ENCODE measurements at places on chromosomes 2 and 18.

DNA sequence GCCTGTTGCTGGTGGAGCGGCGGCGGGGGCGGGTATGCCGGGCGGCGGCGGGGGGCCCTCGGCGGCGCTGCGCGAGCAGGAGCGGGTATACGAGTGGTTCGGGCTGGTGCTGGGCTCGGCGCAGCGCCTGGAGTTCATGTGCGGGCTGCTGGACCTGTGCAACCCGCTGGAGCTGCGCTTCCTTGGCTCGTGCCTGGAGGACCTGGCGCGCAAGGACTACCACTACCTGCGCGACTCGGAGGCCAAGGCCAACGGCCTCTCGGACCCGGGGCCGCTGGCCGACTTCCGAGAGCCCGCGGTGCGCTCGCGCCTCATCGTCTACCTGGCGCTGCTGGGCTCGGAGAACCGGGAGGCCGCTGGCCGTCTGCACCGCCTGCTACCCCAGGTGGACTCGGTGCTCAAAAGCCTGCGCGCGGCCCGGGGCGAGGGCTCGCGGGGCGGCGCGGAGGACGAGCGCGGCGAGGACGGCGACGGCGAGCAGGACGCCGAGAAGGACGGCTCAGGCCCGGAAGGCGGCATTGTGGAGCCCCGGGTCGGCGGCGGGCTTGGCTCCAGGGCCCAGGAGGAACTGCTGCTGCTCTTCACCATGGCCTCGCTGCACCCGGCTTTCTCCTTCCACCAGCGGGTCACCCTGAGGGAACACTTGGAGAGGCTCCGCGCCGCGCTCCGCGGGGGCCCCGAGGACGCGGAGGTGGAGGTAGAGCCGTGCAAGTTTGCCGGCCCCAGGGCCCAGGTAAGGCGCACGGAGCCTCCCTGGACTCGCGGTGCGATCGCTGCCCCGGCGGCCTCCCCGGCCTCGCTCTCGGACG is 1.0 kb downstream of the ZCCHC2 start:
- no peak for DNase-seq

- DNase-seq: no peak
These were observed 15.2 kb upstream of the SCYGR1 start for GRCh38 chr2:227402959-227403358.

GRCh38 chr2:120747281-120747680 is 11.6 kb downstream of the GLI2 start:
- no peak for DNase-seq

- DNase-seq: no peak
These were observed 310.3 kb upstream of the CYP26B1 start for GRCh38 chr2:72457801-72458516.

GRCh38 chr18:4251873-4252272 is 203.2 kb downstream of the DLGAP1 start:
- no peak for DNase-seq

GRCh38 chr2:104412384-104412783 is 441.5 kb upstream of the POU3F3 start:
- no peak for DNase-seq
